Spleen (tissue), 13 donors: ENCODE measurements at places on chromosomes 16 and 17.
A peak's percentile ranks its signal among the peaks of the same experiment; 100 is the strongest.

GRCh38 chr17:20934288-20934687 lies 108.5 kb downstream of the USP22 start:
- no peak for DNase-seq

GRCh38 chr17:67585077-67585602 lies 132.6 kb upstream of the NOL11 start:
- DNase-seq: no peak

GRCh38 chr16:2860826-2861567 lies 3.0 kb upstream of the PRSS22 start:
- DNase-seq: peak; percentile 40

GRCh38 chr16:75482434-75483205 lies 12.6 kb downstream of the CHST6 start:
- DNase-seq: no peak

DNA sequence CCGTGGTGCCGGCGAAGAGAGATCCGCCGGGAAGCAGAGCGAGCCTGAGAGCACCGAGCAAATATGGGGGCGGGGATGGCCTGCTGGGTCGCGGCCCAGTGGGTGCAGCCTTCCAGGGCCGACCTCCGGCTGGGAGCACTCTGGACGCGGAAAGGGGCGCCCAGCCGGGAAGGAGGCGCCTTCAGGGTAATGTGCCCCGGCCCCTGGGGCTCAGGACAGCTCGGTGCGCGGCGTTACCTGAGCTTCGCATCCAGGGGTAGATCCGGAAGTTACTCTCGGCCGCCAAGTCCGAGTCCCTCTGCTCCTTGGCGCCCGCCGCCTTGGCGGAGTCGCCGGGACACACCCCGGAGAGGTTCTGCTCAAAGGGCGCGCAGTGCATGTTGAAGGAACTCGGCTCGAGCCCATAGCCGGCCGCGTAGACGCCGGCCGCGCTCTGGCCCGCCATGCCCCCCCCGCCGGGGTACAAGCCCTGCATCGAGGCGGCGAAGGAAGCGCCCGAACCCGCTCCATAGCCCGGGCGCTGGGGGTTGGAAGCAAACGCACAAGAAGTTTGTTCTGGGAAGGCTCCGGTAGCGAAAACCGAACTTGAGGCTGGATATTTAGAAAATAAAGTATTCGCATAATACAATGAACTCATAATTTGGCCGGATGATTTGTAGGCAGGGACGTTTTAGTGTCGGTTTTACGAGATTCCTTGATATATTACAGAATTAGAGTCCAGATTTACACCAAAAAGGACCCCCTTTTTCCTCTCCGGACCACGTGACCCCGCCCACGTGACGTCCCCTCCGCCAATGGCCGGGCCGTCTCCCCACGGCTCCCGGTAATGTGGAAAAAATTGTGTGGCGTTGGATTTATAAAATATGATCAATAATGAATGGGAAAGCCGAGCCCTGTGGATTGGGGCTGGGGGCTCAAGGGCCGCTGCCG lies at the start of gene HOXB7:
HOXB7 (minus strand) TSS at position 736 of the 930 bp plus-strand sequence; CDS start at position 637, 99 bp downstream.
- DNase-seq: peak; percentile 85

GRCh38 chr17:17545031-17545820 lies 46.3 kb downstream of the PEMT start:
- no peak for DNase-seq

DNA sequence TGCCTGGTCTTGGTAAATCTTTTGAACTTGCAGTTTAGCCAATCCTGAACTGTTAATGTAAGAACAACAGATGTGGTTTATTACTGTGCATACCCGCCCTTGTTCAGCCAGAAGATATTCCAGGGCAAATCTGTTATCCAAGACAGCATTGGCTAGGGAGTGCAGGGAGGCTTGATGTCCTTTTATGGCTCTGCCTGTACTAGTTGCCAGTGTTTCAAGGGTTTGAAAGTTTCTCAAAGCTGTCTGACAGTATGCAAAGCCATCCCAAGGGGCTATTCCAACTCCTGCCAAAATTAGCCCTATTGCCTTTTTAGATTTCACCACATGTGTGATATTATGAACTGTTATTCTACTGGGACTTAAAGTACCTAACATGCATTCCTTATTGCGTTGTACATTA lies 30.1 kb downstream of the LCMT1 start:
- no peak for DNase-seq

DNA sequence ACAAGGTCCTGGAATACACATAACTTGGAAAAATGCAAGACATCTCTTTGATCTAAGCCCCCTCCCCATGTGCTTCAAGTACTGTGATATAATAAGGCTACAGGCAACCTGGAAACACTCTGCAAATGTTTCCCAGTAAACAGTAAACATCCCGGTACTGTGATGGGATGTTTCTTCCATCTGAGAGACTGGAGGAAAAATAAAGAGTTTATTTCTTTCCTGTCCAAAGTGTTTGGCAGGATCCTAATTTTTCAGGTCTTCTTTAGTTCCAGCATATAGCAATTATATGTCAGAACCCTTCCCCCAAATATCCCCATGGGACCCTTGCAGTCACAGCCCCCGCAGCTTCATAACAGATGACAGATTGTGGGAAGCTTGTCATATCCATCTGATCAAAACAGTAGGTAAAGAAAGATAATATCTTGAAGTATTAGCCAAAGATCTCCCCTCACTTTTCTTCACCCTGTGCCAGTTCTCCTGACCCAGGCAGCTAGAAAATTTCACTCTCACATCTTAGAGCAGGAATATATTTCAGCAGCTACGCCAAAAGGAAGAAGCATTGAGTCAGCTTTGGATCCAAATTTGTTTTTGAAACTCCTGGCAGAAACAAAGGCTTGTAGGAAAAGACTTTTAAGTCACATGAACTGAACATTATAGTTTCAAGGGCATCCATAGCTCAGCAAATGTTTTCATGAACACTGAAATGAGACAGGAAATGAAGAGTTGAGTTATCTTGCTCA lies 141.3 kb downstream of the HS3ST3A1 start:
- DNase-seq: no peak

- DNase-seq: peak; percentile 78
Observed at GRCh38 chr17:21680366-21680765, 12.0 kb upstream of the KCNJ18 start.

- no peak for DNase-seq
Observed at GRCh38 chr17:83185023-83186002, 105.9 kb downstream of the METRNL start.
